Astrocyte of the spinal cord (primary cell): ENCODE measurements at places on chromosomes 5 and 9.

GRCh38 chr5:9641806-9642355 is 11.7 kb upstream of the TAS2R1 start:
- DNase-seq: no peak

DNA sequence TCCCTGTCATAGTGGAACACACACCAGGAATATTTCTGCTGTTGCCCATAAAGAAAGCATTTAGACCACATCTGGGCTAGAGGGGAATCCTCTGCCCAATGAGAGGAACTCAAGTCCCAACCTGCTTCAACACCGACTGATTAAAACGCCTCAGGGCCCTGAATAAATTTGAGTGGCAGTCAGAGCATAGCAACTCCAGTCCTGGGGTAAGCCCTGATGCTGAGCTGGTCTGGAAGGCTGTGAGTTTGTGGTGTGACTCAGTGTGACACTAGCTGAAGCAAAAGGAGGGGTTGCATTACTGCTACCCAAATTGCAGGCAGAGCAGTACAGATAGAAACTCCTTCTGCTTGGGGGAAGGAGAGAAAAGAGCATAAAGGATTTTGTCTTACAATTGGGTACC is 148.3 kb downstream of the PRDM9 start:
- no peak for DNase-seq

GRCh38 chr5:132674671-132675506 is 1.1 kb downstream of the IL4 start:
- peak; percentile 96 for DNase-seq

DNA sequence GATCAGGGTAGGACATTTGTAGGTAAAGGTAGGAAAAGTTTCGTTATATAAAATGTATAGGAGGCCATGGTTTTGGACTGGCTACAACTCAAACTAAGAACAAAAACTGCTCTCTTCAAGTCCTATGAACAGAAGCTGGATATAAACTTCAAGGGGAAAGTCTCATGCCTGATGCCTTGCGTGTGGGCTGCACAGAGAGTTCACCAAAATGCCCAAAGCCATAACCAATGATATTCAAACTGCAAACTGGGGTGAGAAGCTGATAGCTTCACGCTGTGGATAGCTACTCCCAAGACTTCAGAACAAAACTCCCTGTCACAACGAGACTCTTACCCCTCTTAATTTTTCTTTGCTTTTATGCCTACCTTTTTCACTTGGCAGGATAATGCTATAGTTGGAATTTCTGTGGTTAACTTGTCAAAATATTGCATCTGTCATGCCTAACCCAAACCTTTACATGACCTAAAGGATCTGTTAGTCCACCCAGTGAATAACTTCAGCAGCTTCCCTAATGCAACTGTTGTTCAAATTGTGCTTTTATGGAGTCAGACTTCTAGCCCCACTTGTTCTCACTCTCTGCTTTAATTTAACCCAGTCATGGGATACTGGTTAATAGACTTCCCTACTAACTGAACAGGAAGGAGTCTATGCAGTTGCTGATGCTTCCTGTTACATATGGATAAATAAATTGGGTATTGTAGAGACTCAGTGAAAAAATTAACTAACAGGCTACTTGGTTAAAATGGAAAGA is 71.9 kb downstream of the SFXN1 start:
- no peak for DNase-seq

DNA sequence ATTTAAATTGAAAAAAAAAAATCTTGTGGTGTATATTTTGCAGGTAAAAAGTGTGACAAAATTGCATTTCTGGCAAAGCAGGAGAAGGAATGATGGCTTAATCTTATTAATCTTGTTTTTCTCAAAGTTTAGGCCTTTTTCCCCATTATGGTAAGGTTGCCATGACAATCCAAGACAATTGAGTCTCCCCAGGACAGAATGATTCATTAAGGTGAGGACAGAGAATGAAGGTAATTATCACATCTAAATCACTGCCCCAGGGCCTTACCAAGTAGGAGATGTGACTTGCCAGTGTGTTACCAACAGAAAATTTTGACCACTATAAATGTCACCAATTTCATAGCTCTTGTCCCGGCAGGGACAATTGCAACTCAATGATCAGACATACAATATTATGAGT is 439.2 kb downstream of the DNAH5 start:
- no peak for DNase-seq

DNA sequence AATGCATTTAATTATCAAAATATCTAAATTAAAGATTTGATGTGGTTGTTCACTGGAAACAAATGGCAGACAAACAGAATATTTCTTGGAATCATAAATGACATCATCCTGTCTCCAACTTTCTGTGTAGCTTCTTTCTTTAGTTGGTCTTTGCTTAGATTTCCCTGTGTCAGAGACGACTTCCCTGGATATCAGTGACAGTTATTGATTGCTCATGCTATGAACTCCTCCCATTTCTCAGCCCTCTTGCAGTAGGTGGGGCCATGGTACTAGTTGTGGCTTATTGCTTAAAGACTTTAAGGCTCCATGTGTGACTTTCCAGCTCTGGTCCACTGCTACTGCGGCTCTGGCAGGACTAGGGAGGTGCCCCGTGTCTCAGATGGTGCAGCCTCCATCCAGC is 592.6 kb downstream of the MTRR start:
- DNase-seq: no peak

DNA sequence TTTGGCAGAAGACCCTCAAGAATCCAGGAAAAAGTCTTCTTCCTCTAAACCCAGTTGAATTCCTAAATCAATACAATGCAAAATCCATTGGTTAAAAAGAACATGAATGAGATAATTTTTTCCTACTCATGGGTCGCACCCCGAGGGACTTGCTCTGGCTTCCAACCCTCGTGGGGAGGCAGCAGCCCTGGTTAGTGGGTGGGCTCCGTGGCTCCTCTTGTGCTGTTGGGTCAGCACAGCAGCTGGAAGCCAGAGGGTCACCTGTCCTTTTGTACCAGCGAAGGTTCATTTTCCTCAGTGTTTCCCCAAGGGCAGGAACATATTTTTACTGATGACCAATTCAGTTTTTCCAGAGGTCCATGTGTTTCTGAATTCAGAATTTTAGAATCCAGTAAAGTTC is 120.6 kb upstream of the S1PR3 start:
- no peak for DNase-seq

DNA sequence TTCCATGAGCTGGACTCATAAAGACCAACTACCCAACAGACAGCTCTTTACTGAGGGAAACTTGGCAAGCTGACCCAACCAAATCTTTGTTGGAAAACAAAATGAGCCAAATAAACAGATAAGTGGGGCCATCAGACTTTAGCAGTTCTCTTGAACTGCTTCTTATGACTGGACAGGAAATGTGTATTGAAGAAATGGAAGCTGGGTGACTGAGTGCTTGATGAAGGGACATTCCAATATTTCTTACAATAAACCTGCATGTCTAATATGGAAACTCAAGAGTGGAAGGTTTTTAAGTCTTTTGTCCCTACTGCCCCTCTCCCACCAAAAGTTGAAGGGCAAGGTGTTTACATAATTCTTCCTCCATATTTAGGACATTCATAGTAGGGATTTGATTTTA is 218.8 kb upstream of the NR4A3 start:
- no peak for DNase-seq

- DNase-seq: no peak
These were observed 61.7 kb upstream of the PLPP6 start for GRCh38 chr9:4600368-4600767.

GRCh38 chr5:1883120-1883924 is 597 bp upstream of the IRX4 start:
- no peak for DNase-seq

GRCh38 chr5:168600409-168600808 is 21.2 kb upstream of the PANK3 start:
- no peak for DNase-seq

- peak; percentile 77 for DNase-seq
These were observed 181.7 kb upstream of the SLC30A5 start for GRCh38 chr5:68911840-68912690.

DNA sequence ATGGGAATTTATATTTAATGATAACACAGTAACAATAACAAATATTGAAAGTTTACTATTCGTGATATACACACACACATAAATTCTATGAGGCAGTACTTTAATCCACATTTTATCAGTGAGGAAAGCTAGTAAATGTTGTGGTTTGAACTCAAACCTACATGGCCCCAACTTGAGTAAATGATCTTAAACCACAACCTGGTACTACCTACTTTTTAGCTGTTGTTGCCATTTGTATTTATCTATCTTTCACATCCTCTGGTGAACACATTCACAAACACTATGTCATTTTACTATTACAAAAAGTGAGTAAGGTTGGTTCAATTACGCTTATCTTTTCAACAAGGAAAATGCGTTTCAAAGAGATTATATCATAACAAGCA is 186.1 kb downstream of the SMC2 start:
- DNase-seq: no peak

GRCh38 chr9:124355941-124356744 is 59.1 kb downstream of the PSMB7 start:
- DNase-seq: no peak

DNA sequence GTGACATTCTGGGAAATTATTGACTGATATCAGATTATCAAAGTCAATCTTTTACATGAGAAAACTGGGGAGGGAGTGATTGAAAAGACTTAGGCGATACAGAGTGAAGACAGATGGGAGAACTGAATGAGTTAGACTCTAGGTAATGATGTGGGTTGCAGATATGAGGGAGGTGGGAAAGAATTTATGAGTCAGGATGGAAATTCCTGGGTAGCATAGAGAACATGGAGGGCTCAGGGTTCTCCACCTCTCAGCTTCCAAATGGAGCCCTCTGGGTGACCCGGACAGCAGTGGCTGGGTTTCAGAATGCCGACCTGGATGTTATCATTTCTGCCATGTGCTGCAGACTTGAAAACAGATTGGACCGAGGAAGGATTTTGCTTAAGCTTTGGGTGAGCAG is 75.4 kb upstream of the SHB start:
- peak; percentile 38 for DNase-seq

DNA sequence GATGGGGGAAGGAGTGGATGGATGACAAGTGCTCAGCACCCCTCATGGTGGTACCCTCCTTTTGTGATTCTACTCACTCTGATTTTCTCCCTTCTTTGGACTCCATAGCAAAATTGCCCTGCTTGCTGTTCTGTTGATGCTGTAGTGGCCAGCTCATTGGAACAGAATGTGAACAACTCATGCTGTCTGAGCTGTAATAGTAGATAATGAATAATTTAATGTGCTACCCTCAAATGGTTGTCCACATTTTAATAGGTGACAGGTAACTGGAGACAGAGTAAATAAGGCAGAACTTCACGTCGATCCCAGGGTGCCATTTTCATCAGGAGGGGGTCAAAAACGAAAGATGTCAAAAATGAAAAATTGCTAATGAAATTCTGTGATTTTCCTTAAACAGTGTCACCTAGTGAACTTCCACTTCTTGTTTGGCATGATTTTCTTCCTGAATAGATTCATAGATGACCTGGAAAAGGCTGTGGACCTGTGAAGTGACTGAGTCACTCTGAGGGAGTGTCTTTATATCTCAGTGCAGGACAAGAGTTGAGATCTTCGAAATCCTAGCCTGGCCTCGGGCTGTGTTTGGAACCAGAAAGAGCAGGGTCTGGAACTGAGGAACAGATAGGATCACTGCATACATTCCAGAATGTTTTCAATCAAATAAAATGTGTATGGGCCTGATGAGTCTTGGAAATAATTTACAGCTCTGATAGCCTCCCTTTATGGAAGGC is 270.2 kb downstream of the PSAT1 start:
- DNase-seq: peak; percentile 74

- DNase-seq: no peak
These were observed 10.3 kb upstream of the LAMC3 start for GRCh38 chr9:130998597-130999244.

DNA sequence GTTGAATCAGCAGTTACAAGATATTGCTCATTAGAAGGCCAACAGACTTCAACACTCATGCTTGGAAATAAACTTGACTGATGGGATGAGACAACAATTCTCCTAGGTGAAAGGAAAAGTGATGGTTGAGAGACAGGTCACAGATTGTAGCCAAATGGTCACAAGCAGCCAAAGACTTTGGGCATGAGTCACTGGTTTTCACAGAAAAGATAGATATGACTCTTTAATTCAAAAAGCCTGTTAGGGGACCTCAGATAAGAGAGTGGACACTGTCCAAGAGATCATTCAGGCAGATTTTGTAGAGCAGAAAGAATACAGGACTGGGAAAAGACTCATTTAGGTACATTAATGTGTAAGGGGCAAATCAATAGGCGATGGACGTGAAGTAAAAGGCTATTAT is 982.5 kb downstream of the MAT2B start:
- DNase-seq: no peak

DNA sequence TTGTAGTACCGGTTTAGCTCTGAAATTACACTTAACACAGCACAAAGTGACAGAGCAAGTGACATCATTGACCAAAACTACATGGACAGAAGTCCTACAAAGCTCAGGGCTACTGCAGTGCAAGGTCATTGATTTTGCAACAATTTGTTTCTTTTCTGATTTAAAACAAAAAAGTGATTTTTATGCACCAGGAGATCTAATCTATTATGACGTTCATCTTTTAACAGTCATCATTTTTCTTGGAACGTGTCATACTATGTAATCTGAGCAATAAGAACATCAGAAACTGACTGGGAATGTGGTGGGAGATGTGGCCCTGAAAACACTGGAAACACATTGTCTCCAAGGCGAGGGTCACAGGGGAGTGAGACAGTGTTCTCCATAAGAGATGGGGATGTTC is 17.4 kb upstream of the ZFAND5 start:
- peak; percentile 36 for DNase-seq

GRCh38 chr9:70601000-70601951 is 186.8 kb upstream of the KLF9 start:
- peak; percentile 96 for DNase-seq

GRCh38 chr5:2334719-2335118 is 416.8 kb downstream of the IRX2 start:
- DNase-seq: no peak

GRCh38 chr9:124779368-124780059 is 2.6 kb downstream of the OLFML2A start:
- DNase-seq: peak; percentile 97

- no peak for DNase-seq
These were observed 1.6 kb upstream of the FCN1 start for GRCh38 chr9:134919303-134919702.

GRCh38 chr9:296411-296810 is 81.7 kb downstream of the DOCK8 start:
- no peak for DNase-seq

- DNase-seq: no peak
These were observed 58.6 kb upstream of the PPARGC1B start for GRCh38 chr5:149671544-149671943.

DNA sequence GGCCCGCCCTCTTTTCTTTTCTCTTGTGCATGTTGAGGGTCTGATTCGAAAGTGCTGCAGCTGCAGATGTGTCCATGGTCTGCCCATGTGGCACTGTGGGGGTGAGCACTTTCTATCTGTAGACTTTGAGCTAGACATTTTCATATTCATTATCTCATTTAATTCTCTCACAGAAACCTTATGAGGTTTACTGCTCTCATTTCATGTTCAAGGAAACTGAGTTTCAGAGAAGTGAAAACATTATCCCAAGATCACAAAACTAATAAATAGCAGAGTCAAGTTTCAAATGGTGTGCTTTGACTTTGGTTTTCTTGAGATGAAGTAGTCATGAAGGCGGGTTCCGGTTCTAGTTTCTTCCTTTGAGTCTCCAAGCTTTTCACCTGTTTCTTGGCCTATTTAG is 536.5 kb upstream of the ZNF462 start:
- DNase-seq: no peak
